ENCODE measurements at places on chromosomes 5 and 9.

DNA sequence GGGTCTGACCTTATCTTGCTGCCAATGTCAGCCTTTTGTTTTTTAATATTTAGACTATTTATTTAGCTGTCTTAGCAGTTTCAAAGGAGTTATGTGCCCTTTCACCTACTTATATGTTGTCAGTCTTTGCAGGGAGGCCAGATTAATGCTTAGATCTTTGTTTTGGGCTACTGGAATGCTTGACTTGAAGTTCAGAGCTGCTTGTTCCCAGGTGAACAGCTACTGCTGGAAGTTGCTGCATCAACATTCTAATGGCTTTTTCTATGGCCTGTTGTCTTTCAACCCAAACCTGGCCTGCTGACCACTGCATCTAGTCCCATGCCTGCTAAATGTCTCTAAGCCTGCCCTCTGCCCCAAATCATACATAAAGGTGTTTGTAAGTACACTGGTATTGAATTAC is 3.0 kb downstream of the SLC22A5 start:
- no peak for DNase-seq

GRCh38 chr9:98347642-98348041 is 92.2 kb upstream of the TBC1D2 start:
- no peak for DNase-seq

DNA sequence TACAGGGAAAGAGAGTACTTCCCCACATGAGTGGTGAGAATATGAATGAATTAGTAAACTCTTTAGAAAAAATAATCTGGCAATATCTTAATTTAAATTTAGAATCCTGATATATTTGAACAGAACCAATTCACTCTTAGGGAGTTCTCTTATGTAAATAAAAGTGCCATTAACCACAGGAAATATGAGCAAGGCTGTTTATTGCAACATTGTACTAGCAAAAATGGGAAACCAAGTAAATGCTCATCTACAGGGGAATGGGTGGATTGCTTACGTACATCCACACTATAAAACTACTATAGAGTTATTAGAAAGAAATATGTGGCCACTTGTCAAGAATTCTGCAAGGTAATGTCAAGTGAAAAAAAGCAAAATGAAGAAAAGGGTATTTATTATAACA is 274.5 kb downstream of the TLE1 start:
- DNase-seq: no peak

DNA sequence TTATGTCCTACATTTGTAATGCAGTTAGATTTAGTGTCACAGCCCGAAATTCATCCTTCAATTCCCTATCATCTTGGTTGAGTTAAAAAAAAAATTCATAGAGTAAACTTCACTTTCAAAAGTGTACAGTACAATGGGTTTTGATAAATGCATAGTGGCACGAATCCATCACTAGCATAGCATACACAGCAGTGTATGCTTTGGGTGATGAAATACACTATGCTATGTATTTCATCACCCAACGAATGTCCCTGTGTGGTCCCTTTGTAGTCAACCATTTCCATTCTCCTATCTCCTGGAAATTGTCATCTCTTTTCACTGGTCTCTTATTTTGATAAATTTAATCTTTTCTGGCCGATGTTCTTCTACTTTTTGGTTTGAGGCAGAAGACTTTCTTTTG is 129.4 kb upstream of the BASP1 start:
- no peak for DNase-seq

- no peak for DNase-seq
Measured at GRCh38 chr5:109146591-109146990, 263.2 kb downstream of the PJA2 start.

- DNase-seq: no peak
Measured at GRCh38 chr5:166624573-166624972, 1666.9 kb upstream of the WWC1 start.

- no peak for DNase-seq
Measured at GRCh38 chr5:91864962-91865361, 481.8 kb upstream of the ARRDC3 start.

DNA sequence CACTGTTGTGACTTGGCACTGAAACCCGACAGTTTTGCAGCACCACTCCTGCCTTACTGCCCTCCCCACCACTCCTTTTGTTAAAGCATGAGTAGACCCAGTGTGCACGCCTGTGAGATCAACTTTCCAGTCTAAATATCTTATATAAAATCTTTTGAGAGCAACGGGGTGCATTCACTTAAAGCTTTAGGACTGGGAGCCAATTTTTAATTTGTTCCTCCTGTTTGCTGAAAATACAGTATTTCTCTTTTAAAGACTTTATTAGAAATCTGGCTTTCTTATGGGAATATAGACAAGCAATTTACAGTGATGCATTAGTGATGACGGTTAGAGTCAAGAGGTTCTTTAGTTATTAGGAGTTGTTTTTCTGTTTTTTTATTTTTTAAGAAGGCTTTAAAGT is 397.5 kb downstream of the TMEM167A start:
- DNase-seq: no peak

GRCh38 chr9:83511051-83511450 is 27.1 kb downstream of the FRMD3 start:
- DNase-seq: peak; percentile 6
